Activated naive CD4-positive, alpha-beta T cell treated with anti-CD3 and anti-CD28 coated beads for 36 hours (primary cell): ENCODE measurements at places on chromosomes 3 and 15. TPM values are rescaled to one million over a fixed set of nuclear protein-coding genes. Genes with fewer than 3 reads are reported as not detected.

The SLC6A11 gene
- not detected for total RNA-seq

The HTR3E gene
- not detected for total RNA-seq

The PARP9 gene
- 20.4 TPM for total RNA-seq

The HYPK gene
- total RNA-seq: 19.6 TPM

The UBE2E1 gene
- total RNA-seq: 66.6 TPM
